ENCODE measurements at places on chromosomes 3 and 15.

DNA sequence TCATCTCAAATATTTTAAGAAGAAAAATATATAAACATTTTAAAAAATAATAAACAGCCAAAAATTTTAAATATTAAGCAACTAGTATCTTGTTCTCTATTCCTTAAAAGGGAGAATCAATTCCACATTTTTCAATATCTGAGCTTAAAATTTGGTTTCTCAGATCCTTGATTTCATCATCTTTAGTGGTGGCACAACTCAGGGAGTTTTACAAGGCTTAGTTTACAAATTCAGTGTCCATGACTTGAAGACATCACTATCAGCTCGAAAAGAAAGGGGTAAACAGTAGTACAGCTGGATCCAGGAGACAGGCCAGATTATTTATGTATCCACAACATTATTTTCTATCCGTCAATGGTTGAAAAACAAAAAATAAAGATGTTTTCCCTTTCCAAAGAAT lies 11.6 kb downstream of the IGF2BP2 start:
- DNase-seq: no peak

DNA sequence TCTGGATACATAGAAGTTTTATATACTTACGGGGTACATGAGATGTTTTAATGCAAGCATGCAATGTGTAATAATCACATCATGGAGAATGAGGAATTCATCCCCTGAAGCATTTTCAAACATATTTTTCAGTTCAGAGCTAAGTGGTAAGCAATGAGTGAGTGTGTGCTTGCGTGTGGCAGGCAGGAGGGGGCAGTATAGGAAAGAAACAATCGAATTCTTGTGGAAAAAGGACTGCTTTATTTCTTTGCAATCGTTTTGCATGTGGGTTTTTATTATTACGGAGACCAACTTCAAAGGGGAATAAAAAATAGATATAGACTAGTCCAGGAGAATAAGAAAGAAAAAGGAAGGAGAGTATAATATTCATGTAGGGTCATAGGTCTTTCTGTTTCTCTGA lies 271.6 kb downstream of the CHL1 start:
- peak; percentile 14 for DNase-seq

DNA sequence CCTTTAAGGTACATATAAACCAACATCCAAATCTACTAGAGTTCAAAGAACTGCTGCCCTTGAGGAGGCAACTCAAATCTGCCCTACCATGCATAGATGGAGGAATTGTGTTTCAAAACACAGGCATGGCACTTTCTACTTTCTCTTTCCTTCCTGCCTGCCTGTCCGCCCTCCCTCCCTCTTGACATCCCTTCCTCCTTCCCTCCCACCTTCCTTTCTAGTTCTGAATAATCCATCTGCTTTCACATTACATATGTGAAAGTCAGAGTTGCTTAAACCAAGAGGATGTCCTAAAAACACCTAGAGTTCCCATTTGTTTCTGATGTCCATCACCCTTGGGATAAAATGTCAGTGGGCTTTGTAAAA lies 537.6 kb downstream of the FOXP1 start:
- no peak for DNase-seq

- no peak for DNase-seq
Measured at GRCh38 chr3:113496924-113497323, 18.0 kb downstream of the SPICE1 start.

GRCh38 chr15:34583399-34584329 lies at the start of gene GOLGA8B:
GOLGA8B (minus strand) TSS chr15:34583651; CDS start chr15:34535912, 47,739 bp downstream.
- peak; percentile 77 for DNase-seq

DNA sequence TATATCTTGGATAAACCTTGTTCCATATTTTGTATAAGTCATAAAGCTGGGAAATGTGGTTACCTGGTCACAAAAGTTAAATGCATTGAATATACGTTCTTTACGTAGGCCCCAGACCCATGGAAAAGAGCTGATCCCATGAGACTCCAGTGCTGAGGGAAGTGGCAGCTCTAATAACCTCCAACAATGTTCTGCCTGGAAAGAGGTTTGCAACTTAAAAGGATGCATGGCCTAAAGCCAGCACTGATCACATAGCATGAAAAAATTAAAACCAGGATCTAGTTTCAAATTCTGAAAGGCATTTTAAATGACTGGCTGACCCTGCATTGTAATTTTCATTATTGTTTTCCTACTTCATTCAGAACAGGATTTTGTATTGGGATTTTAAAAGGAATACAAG lies 27.9 kb upstream of the STRIT1 start:
- DNase-seq: no peak

DNA sequence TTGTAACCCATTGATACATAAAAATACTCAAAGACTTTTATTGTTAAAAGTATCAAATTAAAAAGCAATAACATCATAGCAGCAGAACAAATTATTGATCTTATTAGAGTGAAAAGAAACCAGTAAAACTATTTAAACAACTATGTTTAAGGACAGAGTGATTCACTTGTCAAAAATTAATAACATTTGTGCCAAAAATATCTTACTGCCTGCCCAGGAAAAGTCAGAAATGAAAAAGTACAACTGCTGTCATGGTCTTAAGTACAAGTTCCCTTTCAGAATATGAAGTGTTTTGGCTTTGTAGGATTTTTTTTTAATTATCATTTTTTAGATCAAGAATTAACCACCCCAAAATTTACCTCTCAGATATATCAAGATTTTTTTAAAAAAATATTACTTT lies 3.4 kb downstream of the IFT57 start:
- DNase-seq: no peak

GRCh38 chr3:190158261-190158660 lies 37.6 kb upstream of the P3H2 start:
- no peak for DNase-seq

DNA sequence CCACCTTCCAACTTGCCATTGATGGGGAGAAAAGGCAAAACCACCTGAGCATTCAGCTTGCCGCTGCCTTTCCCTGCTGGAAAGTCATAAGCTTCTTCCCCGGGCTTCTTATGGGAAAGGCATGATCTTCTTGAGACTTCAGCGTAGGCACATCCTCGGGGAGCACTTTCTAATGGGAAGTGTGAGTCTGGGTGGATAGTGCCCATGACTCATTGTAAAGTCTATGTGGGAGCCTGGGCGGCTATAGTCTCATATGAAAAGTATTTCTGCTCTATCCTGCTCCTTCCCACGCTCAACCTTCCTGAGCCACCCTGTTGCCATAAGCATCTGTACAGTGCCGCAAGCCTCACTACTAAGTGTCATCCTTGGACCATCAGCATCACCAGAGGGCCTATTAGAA lies 309.9 kb upstream of the THBS1 start:
- no peak for DNase-seq

- peak; percentile 21 for DNase-seq
Measured at GRCh38 chr15:66085128-66085527, 168.4 kb downstream of the MEGF11 start.

GRCh38 chr15:39735120-39735717 lies 47.4 kb downstream of the FSIP1 start:
- DNase-seq: no peak

DNA sequence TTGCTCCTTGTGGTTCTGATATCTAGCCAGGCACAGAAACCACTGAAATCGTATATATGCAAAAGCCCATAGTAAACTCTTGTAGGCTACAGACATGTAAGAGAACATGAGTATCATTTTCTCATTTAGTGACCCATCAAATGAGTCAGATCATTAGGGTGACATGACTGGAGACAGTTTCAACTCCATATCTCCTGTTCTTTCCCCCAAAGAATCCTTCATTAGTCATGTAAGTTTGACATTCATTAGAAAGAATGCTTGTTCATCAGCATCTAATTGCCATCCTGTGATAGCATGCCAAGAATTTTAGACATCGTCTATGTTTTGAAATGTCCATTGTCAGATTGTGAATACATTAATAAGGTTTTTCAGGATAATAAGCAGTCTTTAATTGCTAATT lies 264.9 kb upstream of the TPM1 start:
- no peak for DNase-seq

DNA sequence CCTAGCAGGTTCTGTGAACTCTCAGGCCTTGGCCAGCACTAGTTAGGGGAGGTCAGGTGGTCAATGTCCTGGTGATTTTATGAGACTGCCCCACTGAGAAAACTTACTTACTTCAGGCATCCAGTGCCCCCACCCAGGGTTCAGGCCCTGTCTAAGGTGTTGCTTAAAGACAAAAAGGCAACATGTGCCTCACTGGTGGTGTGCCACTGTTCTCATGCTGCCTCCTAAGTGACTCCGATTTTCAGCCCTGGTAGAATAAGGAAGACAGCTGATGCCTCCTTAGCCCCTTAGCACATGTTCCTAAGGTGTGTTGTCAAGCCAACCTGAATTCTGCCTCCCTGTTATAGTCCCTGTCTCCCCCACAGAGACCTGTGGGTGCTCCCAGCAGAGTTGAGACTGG lies 5.3 kb downstream of the RBM15B start:
- no peak for DNase-seq

DNA sequence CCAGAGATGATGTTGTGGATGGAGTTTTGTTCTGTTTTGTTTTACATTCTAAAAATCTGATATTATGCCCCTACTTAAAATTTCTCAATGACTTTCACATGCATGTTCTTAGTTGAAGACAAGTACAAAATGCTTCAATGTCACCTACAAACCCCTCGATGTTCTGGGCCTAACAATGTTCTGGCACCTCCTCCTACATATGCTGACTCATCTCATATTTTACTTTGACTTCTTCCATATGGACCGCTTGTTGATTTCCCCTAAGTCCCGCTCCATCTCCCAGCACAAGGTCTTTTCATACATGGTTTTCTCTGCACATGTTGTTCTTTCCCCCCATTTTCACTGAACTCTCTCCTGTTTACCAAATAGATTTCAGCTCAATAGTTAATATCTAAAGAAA lies 441.4 kb downstream of the CNTN6 start:
- DNase-seq: no peak

GRCh38 chr3:100252001-100252400 lies 8.8 kb upstream of the TBC1D23 start:
- no peak for DNase-seq

DNA sequence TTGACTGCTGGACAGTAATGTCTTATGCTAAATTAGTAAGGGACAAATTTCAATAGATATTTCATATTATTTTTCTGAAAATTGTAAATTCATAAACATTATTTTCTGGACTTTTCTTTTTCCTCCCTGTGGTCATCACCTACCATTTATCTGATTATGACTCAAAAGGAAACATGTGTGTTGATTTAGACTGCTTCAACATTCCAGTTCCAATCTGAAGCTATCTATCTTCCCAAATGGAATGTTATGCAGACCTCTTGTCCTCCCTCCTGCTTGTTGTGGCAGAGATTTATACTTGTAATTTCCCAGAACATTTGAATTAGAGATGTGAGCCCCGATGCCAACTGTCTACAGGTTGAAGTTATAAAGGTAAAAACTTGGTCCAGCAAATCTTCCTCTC lies 803.4 kb downstream of the TUSC7 start:
- no peak for DNase-seq

DNA sequence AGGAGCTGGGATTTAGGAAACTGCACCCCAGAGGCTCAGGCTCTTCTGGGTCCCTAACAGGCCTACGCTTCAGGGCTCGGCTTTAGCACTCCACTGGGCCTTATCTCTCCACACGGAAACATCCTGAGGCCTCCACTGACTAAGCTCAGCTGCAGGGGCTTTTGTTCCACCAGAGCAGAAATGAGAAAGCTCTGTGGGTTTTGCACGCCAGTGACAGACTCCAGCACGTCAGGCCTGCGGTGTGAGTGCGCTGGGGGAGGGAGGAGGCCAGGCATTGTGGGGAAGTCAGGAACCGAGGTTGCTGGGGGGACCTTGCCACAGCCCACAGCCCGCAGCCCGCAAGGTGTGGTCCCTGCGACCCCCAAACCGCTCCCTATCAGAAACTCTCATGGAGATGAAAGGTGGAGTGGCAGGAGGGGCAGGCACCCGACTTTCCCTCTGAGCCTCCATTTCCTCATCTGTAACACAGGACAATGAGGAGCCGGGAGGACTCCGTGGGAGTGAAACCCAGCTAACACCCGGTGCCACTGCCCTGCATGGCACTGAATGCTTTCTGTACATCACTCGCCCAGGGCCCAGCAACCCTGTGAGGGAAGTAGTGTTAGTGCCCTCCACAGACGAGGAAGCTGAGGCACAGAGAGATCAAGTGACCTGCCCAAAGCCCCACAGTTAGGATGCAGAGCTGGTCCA lies 106.5 kb downstream of the TPRA1 start:
- DNase-seq: peak; percentile 28

- DNase-seq: no peak
Measured at GRCh38 chr15:56933410-56933809, 15.0 kb downstream of the TCF12 start.

- no peak for DNase-seq
Measured at GRCh38 chr3:22899441-22899840, 303.7 kb upstream of the UBE2E2 start.

- no peak for DNase-seq
Measured at GRCh38 chr15:63803106-63803886, 30.5 kb downstream of the HERC1 start.

DNA sequence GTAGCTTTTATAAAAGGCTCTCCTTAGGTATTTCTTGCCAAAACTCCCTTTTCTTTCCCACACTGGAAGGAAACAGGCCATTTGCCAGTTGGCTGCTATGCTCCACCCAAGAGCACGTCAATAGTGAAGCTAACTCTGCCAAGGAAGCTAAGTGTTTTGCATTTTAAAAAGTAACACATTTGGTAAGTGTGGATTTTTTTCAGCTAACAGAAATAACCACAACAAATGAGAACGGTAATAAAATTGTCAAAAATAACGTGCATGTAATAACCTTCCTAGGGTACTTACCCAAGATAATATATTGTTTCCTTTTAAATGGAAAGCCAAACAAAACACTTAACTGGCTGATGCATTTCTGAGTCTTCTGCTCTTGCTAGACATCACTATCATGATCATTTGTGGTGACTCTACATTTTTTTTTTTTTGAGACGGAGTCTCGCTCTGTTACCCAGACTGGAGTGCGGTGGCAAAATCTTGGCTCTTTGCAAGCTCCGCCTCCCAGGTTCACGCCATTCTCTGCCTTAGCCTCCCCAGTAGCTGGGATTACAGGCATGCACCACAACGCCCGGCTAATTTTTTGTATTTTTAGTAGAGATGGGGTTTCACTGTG lies 4.6 kb downstream of the DPP8 start:
- DNase-seq: no peak

- DNase-seq: peak; percentile 34
Measured at GRCh38 chr3:136938334-136938733, 19.4 kb upstream of the IL20RB start.

- no peak for DNase-seq
Measured at GRCh38 chr15:68781217-68781616, 39.5 kb downstream of the ANP32A start.

DNA sequence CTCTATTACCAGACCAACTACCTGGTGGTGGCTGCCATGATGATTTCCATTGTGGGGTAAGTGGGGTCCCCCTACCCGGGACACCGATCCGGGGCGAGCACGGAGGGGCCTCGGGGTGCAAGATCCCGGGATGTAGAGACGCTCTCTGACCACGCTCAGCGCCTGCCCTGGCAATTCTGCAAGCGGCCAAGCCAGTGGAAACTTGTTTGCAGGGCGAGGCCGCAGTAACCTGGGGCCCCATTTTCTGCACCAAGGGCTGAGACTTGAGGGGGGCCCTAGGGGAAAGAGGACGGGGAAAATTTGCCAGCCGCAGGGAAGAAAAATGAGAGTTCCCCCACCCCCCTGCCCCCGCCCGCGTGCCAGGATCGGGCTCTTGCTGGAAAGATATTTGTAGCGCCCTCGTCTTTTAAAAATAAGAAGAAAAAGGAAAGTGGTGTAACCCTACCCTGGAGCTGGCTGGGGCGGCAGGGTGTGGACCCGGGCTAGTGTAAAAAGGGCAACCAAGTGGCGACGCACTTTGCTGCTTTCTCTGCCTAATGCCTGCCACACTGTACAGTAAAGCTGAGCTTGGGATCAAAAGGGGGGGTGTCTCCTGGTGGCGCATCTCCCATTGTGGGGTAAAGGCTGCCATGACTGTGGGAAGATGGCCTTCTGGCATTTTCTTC lies 563 bp downstream of the ARL6IP5 start:
- peak; percentile 45 for DNase-seq

All from NB4 (cell line).